ENCODE measurements at places on chromosomes 12 and 14.

- no peak for DNase-seq
These were observed 172.9 kb downstream of the TSPAN9 start for GRCh38 chr12:3250034-3250433.

- DNase-seq: no peak
These were observed 312.4 kb upstream of the TBX3 start for GRCh38 chr12:114996382-114996781.

- peak; percentile 3 for DNase-seq
These were observed 559 bp upstream of the CKAP4 start for GRCh38 chr12:106248312-106248845.

- DNase-seq: no peak
These were observed 19.4 kb downstream of the LPCAT3 start for GRCh38 chr12:6998715-6999451.

DNA sequence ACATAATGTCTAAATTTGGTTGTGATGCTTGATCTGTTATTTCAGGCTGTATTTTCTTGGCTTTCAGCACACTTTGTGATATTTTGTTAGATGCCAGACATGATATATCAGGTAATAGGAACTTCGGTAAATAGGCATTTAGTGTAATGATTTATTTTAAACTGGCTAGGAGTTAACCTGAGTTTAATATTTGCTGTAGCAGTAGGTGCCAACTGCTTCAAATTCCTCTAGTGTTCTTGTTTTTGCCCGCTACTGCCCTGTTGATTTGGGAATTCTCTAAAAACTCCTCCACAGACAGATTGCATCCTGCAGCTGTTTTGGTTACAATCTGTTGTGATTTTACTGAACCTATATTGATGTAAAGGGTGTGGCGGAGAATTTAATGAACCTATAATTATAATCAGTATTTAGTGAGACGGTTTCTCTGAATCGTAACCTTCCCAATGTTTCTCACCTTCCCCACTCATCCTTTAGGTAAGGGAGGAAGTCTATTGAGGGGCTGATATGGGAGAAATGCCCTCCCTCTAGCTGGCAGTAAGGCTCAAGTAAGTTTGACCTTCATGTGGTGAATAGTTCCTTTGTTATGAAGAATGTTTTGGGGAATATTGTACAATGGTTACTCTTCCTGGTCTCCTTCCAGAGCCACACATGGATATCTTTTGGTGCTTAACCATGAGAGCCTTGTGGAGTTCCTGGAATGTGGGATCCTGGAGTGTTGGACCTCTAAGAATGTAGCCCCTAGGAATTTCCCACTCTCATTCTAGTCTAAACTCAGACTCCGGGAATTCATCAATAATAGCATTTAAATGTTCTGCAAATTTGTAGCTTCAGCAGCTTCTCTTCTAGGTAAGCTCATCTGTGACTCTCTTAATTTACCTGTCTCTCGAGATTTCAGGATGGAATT is 634.1 kb downstream of the FSCB start:
- no peak for DNase-seq

DNA sequence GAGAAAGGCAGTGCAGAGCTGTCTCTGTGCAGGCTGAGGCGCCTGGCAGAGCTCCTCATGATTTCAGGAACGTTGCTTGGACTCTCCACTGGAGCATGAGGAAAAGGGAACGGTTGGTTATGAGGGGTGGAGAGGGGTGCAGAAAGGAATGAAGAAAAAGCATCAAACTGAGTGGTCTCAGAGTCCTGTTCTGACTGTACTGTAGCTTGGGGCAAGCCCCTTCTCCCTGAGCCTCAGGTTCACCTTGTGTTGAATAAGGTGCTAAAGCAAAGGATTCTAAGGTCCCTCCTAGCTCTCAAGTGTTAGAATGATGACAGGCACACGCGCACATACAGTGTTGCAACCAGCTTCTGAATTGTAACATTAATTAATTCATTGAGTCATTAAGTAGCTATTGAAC is 125.2 kb upstream of the PARP11 start:
- no peak for DNase-seq

- DNase-seq: no peak
These were observed 374.2 kb downstream of the TMEM121 start for GRCh38 chr14:105900398-105901160.

GRCh38 chr14:96349286-96350075 is 13.7 kb downstream of the ATG2B start:
- DNase-seq: no peak

DNA sequence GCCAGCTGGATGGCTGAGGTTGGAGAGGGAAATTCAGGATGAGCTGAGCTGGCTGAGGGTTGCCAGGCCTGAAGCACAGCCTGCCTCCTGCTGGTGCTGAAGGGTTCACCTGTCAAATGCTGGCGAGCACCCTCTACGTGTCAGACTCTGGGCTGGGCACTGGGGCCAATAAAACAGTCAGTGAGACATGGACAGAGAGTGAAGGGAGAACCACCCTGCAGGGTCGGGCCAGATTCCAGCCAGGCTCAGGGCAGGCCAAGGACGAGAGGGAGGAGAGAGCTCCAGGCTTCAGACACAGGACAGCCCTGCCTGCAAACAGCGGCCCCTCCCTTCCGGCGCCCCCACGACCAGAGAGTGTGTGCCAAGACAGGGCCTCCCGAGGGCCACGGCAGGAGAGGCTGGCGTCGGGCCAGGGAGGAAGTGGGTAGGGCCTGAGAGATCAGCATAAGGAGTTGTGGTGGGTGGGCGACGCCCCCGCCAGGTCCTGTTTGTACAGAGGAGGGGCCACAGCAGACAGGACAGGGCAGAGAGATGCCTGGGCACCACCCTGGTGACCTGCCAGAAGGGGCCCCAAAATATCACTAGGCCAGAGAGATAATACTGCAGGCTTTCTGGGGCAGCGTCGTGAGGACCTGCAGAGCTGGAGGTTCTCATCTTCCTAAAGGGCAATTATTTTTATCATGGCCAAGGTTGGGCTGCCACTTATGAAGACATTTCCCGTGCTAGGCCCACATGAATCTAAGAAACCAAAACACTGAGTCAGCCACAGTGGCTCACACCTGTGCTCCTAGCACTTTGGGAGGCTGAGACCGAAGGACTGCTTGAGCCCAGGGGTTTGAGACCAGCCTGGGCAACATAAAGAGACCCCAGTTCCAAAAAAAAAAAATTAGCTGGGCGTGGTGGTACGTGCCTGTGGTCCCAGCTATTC is 73.1 kb upstream of the GPR68 start:
- DNase-seq: peak; percentile 63

DNA sequence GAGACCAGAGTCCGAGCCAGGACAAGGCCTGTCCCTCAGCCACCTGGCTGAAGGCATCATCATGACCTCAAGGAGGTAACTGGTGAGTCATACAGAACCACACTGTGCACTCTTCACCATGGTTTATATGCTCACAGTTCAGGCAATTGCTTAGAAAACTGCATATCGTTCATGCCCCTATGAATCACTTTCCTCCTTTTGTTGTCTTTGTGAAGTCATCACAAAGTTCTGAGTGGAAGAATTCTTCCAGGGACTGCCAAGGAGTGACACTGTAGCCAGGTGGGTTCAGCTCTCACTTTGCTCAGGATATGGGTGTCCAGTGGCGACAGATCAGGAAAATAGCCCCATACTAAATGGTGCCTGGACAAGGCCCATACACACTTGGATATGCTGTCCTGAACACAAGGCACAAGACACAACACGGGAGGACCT is 92.5 kb downstream of the DPF3 start:
- no peak for DNase-seq

- no peak for DNase-seq
These were observed 12.3 kb downstream of the TRPV4 start for GRCh38 chr12:109820816-109821381.

DNA sequence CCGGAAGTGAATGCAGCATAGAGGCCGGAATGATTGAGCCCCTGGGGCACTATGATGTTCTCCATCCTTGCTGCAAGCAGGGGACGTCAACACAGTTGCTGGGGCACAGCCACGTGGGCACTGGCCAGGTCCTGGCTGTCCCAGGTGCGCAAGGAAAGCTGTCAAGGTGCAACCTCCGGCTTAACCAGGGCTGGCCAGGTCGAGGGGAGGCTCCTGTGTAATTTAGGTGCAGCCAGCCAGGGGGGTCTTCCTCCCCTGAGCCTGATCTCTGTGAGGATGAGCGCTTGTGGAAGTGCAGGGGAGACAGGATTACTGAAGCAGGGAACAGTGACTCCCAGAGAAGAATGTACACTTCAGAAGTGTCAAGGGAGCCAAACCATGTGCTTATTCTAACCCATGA is 852.8 kb upstream of the TMEM132C start:
- DNase-seq: no peak
